Prostate gland (tissue), 2 donors: ENCODE measurements at places on chromosomes 2 and 18. TPM values are rescaled to one million over a fixed set of nuclear protein-coding genes. Genes with fewer than 3 reads are reported as not detected.

Gene C2orf66
- not detected for total RNA-seq

Gene LONRF2
- total RNA-seq = 8.2 TPM

Gene ESPNL
- total RNA-seq = 0.68 TPM

Gene SEPTIN10
- 66.3 TPM for total RNA-seq

Gene ACOXL
- 8.3 TPM for total RNA-seq

Gene GPC1
- 80.7 TPM for total RNA-seq

Gene SERPINB3
- total RNA-seq = 8.8 TPM

Gene SRD5A2
- total RNA-seq = 5.0 TPM

Gene SDC1
- total RNA-seq = 103 TPM

Gene IL1B
- total RNA-seq = not detected

Gene HOXD4
- total RNA-seq = 1.2 TPM

Gene REG1B
- not detected for total RNA-seq

Gene NAT8
- total RNA-seq = not detected

Gene ICOS
- total RNA-seq = 0.09 TPM

Gene VIT
- 2.0 TPM for total RNA-seq

Gene MARCHF4
- total RNA-seq = not detected

Gene TSPYL6
- total RNA-seq = 16.8 TPM

Gene NXPH2
- not detected for total RNA-seq

Gene CCT4
- 89.6 TPM for total RNA-seq

Gene PSD4
- 221 TPM for total RNA-seq

Gene PDE1A
- 4.1 TPM for total RNA-seq
